Cardiac muscle cell (in vitro differentiated cells and primary cell): ENCODE measurements at places on chromosomes 2 and 18. TPM values are rescaled to one million over a fixed set of nuclear protein-coding genes. Genes with fewer than 3 reads are reported as not detected.

DNA sequence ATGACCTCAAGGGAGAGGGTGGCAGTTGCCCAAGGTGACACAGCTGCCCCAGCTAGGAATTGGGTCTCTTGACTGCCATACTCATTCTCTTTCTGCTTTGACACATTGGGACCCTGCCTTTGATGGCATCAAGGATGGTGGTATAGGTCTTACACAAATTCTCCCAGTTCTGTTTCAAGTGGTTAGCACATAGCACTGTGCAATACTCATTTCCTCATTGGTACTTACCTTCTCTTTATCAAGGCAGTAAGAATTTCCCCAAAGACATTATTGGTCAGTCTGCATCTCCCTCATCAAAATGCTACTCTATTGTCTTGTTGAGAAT, 35.9 kb upstream of the CCDC93 start:
- DNase-seq, result no peak

GRCh38 chr2:188024811-188025210, 266.9 kb upstream of the GULP1 start:
- peak; percentile 13 for DNase-seq

DNA sequence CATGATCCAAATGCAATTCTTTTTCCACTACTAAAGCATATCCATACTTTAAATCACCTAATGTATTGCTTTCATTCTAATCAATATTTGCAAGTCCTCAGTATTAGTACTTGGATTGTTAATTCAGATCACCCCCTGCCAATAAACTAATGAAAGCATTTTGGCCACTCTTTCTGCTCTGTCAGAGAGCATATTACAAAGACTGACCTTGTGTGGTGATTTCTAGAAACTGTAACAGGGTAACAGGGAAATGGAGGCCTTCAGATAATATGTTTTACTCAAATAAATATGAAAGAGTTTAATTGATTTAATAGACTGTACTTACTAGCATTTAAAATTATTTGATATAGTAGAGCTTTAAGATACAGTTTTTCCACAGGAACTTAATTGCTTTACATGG, 453.0 kb downstream of the KCNJ3 start:
- DNase-seq, result no peak

DNA sequence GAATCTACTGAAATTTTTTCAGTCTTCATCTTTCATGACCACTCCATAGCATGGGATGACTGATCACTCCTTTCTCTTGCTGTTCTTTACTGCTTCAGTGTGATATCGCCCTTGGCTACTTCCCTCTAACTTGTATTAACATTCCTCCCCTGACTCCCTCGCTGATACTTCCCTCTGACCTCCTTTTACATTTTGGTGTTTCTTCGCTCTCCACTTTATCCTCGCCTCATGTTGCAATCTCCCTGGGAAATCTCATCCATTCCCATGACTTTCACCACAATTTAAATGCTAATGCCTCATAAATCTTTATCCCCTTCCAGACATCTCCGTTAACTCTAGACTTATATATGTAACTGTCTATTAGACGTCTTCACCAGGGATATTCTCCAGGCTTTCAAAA, 167.3 kb downstream of the IKZF2 start:
- no peak for DNase-seq

GRCh38 chr2:112644155-112644932, 1.4 kb upstream of the SLC20A1 start:
- peak; percentile 32 for DNase-seq

DNA sequence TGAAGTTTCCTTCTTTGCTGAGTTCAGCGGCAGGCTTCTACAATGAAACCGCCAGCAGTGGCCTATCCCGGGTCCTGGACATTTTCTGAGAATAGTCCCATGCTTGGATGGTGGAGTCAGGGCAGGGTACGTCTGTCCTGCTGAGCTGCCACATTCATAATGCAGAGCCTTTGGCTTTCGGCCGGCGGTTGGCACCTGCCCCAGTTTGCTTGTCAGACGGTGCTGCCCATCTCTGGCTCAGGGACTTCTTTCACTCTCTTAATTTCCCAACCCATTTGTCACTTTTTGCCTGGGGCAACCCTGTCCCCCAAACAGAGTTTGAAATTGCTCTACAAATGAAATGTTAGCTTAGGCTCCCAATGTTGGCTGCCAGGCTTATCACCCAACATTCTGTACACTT, 57.2 kb downstream of the SOX11 start:
- no peak for DNase-seq

DNA sequence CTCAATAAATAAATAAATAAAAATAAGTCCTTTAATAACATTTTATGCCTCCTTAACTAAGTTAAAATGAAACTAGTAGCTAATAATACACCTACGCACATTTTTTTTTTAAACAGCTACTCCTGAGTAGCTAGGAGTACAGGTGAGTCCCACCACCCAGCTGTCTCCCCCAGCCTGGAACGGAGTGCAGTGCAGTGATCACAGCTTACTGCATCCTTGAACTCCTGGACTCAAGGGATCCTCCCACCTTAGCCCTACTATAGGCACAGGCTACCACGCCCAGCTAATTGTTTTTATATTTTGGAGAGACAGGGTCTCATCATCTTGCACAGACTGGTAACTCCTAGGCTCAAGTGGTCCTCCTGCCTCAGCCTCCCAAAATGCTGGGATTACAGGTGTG, 28.4 kb downstream of the YWHAQ start:
- DNase-seq, result no peak

DNA sequence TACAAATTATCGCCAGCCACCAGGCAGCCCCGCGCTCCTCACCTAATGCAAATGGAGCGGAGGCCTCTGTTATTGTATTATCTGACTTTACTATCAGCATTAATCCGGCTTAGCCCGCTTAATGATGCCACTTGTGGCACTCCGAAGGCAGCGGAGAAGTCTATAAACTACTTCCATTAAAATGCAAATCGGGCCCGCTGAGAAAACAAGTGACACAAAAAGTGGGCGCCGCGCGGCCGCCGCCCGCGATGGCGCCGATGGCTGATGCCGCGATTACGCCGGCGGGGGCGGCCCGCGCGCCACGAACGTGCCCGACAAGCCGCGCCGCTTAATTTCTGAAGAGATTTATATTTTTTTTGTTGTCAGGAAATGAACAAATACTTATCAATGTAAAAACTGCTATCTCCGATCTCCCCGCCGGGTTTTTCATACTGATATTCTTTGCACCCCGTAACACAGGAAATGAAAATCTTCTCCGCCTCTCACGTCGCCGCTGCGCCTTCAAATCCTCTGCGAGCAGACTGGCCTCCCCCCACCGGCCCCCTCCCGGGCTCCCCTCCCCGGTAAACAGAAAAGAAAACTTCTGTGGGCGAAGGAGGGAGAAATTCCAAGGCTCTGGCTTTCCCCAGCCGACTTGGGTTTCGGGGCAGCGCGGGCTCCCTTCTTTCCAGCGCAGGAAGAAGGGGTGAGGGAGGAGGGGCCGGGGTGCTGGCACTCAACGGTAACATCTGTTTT, 221.8 kb downstream of the INSIG2 start:
- DNase-seq, result peak; percentile 47

GRCh38 chr2:17892770-17893534, 14.5 kb downstream of the KCNS3 start:
- no peak for DNase-seq

GRCh38 chr18:23540867-23541266, 37.6 kb downstream of the RMC1 start:
- peak; percentile 86 for DNase-seq

DNA sequence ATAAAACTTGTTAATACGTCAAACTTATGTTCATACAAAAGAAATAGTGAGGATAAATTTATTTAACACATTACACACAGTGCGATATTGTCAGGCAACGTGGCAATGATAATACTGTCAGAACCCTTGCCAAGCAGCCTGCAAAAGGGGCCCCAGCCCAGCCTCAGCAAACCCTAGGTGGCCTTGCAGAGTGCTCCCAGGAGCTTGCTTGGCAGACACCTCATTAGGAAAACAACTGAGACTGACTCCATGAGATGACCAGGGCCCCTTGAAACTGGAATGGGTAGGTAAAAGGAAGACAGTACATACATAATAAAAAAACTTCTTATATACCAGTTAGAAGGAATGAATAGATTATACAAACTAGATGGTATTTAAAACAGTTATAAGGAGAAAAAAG, 136.6 kb upstream of the EPC2 start:
- DNase-seq, result no peak

GRCh38 chr2:205734436-205735037, 52.2 kb downstream of the NRP2 start:
- peak; percentile 94 for DNase-seq

VWC2L gene
- 0.10 and 0.36 TPM in 2 replicates for polyA plus RNA-seq

DNA sequence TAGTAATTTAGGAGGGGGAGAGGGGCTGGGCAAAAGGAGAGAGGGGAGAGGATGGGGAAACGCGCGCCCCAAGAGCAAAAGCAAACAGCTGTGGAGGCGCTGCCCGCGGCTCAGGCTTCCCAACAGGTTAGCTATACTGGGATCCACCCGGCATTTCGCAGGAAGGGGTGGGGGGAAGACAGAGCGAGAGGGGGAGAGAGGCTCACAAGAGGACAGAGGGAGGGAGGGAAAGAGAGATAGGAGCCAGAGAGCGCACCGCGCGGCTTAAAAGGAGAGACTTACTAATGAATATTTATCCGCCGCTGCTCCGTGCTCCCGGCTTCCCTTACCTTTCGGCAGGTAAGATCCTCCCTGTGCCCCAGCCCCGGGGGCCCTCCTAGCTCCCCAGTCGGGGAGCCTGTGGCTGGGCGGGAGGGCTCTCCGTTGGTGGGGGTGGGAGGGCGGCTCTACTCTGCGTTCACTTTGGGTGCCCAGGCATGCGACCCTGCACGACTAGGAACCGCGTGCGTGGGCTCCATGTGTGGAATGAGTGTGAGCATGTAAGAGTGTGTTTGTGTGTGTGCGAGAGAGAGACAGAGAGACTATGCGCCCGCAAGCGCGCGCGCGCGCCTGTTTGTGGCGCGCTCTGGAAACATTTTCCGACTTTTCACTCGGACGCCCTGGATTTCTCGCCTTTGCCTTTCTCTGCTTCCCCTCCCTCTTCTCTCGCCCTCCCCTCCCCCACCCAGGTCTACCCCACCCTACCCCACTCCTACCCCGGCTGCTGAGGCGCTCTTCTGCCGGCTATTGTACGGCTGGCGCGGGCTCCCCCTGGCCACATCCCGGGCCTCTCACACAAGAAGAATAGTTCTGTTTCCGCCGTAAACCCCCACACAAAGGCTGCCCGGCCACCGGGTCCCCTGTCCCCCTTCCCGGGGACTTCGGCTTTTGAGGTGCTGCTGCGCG, 7.2 kb upstream of the SIX3 start:
- DNase-seq, result no peak

- peak; percentile 22 for DNase-seq
Measured at GRCh38 chr18:61531182-61531581, 198.0 kb downstream of the CDH20 start.

DNA sequence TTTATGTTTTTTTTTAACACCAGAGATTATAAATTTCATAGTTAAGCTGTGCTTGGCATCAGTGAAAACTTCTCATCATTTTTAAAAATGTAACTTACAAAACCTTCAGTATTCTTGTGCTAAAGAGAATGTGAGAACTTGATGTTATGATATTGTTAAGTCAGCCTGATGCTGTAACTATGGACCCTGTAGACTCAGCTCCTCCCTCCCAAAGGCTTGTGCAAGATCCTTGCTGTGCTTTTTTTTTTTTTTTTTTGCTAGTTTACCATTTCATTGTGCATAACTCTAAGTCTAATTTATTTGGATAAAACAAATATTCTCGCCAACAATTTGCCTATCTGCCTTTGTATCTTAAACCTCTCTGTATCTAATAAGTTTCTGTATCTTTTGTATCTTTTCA, 12.9 kb upstream of the TFPI start:
- no peak for DNase-seq

UGT1A4 gene
- polyA plus RNA-seq, result not detected in 2 replicates

DNA sequence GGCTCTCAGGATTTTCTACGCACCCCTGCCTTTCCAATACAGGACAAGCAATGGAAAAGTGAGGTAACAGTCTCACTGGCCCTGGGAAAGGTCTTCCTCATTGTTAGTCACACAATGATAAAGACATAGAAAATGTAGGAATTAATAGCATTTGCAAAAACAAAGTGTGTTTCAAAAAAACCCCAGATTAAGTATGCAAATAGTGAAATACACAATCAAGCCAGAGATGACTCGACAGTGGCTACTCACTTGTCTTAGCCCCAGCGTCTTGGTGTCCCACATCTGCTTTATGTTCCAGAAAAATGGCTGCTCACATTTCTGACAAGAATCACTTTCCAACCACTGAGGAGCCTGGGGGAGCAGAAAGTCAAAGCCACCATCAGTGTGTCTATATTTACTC, 47.0 kb upstream of the AP1S3 start:
- no peak for DNase-seq

DNA sequence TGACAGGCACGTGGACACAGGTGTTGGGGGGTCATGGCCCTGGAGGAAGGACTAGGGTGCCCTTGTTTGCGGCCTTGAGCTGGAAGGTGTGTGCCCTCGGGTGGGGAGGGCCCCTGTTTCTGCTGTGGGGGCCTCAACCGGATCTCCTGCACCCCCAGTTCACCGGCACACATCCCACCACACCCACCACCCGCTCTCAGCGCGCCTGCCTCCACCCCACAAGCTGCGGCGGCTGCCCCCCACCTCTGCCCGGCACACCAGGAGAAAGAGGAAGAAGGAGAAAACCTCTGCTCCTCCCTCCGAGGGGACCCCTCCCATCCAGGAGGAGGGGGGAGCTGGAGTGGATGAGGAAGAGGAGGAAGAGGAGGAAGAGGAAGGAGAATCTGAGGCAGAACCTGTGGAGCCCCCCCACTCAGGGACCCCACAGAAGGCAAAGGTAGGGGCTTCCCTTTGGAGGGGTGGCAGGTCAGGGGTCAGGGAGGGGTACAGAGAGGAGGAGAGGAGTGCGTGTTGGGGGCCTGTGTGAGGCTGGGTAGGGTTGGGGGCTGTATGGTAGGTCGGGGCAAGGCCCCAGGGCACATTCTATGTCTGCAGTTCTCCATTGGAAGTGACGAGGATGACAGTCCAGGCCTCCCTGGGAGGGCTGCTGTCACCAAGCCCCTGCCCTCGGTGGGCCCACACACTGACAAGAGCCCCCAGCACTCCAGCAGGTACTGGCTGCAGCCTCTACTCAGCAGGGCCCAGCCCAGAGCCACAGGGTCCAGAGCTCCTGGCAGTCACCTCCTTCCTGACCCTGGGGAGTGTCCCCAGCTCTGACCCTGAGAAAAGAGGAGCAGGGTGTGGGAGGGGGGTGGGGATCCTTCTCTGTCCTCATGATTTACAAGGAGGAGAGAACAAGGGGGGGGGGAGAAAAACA, 1.8 kb downstream of the SLC4A3 start:
- DNase-seq, result no peak

RAB17 gene
- 1.4 and 3.1 TPM in 2 replicates for polyA plus RNA-seq

CRACDL gene
- 0.32 TPM in 1 of 2 replicates, not detected in the other for polyA plus RNA-seq

ALKAL2 gene
- polyA plus RNA-seq, result 1.4 and 1.6 TPM in 2 replicates

CNGA3 gene
- polyA plus RNA-seq, result not detected in 2 replicates

UGT1A6 gene
- polyA plus RNA-seq, result not detected in 2 replicates

DNA sequence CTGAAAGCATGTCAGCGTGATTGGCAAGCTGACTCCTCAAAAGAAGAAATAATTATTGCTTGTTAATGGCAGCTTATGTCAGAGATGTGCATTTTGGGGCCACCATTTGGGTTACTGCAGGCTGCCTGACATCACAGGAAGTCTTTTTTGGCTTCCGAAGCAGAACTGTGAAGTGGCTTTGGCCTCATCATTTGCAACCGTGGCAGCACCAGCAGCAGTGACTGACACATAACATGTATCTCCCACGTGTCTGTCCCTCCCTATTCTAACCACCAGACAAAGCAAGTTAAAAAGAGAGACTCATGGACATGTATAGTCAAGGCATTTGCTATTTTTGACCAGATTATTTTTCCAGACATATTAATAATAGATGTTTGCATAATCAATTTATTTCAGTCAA, 488.7 kb upstream of the ACVR2A start:
- DNase-seq, result no peak
